ENCODE measurements at places on chromosomes 7 and 10.

DNA sequence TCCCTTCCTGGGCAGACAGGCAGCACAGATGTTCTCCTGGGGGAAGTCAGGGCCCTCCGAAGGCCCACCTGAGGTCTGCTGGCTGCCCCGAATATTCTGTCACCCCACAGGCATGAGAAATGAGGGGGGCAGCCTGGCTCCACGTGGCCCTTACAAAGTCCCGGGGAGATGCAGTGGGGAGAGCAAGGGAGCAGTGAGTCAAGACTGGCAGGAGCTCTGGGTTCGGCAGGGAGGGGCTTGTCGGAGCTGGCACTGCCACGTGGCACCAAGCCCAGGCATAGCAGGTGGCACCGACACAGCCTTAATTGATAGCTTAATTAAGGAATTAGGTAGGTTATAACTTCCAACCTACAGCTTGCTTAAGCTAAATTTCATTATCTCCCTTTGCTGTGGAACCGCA is 163.9 kb downstream of the USP6NL start:
- DNase-seq, result no peak

GRCh38 chr10:86828145-86828544 is 71.7 kb downstream of the BMPR1A start:
- DNase-seq, result no peak

GRCh38 chr7:74000489-74001149 is 27.4 kb upstream of the ELN start:
- no peak for DNase-seq

DNA sequence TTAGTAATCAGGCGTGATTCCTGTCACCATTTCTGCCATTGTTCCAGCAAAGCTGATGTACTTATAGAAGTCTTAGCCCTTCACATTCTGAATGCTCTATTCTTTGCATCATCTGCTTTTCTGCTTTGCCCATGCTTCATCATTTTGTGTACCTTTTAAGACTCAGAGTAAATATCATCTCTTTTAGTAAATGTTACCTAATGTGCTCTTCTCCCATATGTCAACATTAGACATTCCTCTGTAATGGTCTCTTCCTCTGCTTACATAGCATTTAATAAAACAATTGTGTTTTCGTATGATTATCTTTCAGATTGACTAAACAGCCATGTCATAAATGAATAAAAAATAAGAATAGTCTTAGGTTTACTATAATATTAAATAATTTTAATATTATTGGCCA is 719.6 kb upstream of the GRM3 start:
- DNase-seq, result no peak

DNA sequence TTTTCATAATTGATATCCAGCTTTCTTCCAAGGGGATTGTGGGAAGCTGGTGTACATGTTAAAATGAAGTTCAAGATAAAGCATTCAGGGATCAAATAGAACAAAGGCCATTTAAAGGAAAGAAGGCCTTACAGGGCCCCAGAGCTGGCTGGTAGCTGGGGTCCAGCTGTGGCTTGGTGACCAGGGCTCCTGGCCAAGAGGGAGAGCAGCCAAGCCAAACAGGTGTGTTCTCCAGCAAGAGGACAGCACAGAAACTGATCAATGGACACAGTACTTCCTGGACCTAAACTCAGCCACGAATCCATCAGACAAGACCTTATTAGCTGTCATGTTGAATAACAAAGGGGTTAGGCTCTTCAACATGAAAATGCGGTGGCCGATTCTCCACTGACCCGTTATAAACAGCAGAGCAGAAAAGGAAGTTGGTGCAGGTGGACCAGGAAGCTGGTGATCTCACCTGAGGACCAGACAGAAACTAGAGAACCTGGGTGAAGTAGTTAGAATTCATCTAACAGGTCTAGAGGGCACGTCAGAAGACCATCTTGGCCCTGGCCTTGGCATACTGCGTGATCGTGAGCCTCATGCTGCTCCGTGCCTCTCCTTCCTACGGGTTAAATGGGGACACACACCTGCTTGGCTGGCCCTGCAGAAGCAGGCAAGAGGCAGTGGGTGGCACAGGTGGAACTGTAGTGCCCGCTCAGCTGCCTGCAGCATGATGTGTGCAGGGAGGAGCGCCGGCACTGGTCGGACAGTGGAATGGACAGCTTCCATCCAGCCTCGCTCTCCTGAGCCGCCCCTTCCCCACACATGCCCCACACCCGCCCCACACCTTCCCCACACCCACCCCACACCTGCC is 53.8 kb downstream of the PARP12 start:
- DNase-seq, result no peak

DNA sequence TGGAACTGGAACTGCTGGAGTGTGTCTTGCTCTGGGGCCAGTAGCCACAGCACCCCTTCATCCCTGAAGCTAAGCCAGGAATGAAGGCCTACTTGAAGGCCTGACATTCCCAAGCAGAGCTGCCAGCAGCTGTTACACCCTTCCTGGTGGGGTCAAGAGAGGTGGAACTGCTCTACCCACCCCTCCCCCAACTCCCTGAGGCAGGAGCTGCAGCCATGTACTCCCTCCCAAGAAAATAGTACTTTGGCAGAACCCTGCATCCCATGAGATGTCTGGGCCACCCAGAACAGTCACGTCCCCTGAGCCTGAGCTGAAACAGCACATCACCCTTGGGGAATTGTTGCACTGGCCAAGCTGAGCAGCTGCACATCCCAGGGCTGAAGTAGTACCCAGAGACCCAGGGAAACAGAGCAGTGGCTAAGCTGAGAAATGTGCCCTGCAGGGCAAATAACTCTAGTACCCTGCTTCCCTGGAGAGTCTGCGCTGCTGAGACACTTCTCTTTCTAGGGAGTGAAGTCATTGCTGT is 63.4 kb upstream of the PLA2G12B start:
- DNase-seq, result no peak

Data from CD4-positive, alpha-beta T cell treated with Interleukin-1 beta for 1 hour (primary cell).